Motor neuron (in vitro differentiated cells): ENCODE measurements at places on chromosomes 7 and 10. TPM values are rescaled to one million over a fixed set of nuclear protein-coding genes. Genes with fewer than 3 reads are reported as not detected.
A peak's percentile ranks its signal among the peaks of the same experiment; 100 is the strongest.

GRCh38 chr7:39069031-39069430 is 91.3 kb downstream of the POU6F2 start:
- ATAC-seq, result no peak

DNA sequence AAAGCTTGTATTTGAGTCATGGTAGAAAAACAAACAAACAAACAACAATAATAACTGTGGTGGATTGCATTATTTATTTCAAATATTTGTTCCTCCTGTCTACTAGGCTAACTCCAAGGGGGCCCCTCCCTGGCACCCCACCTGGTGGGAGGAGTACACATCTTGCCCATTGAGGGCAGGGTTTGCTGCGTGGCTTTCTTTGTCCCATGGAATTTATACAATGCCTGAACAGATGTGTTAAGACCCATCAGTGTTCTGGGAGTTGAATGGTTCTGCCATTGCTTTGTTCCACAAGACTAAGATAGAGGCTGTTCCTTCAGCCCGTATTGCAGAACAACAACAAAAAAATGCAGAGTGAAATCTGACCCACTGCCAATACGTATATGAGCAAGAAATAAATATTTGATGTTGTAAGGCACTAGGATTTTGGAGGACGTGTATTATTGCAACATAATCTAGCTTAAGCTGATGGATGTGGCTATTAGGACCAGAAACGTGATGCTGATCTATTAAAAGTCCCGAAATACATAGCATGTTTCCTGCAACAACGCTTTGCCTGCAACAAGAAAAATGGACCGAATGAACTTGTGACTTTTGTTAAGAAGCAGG is 119.1 kb upstream of the JCAD start:
- peak; percentile 24 for ATAC-seq

DNA sequence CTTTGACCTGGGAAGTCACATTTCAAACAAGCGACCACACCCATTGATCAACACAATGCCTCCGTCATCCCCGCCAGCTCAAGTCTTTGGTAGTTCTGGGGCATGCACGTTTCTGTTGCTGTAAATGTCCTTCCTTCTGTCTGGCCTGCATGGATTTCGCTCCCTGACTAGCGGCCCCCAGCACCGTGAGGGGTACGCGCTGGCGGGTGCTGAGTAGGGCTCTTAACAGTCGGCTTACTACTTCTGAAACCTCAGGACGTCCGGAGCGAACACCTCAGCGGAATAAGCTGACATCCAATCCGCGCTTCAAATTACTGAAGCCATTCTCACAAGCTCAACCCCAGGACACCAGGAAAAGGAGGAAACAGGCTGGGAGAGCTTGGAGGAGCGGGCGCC is 505 bp downstream of the NUDCD3 start:
- ATAC-seq, result peak; percentile 5

TMEM196 gene
- total RNA-seq, result 14.4 and 15.5 TPM in 2 replicates

DNA sequence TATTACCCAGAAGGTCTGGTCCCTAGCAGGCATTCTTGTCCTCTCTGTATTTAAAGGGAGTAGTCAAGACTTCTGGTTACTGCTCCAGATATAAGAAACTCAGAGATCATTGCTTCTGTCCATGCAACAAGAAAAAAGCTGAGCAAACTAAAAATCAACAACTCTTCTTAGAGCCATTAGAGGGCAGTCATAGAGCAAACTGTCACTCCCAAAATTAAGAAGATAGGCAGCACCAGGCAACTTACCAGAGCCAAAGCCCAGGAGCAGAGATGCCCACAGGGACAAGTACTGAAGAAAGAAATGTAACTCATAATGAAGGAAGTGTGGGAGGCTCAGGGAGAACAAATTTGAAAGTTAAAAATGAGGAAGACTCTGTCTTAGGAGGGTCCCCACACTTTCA is 472.9 kb upstream of the COBL start:
- no peak for ATAC-seq

HOXA13 gene
- total RNA-seq, result not detected in 2 replicates

- ATAC-seq, result no peak
Measured at GRCh38 chr7:7550663-7551062, 15.0 kb upstream of the COL28A1 start.

ITPRID1 gene
- 0.97 and 1.1 TPM in 2 replicates for total RNA-seq

MMRN2 gene
- 24.6 and 26.6 TPM in 2 replicates for total RNA-seq

- no peak for ATAC-seq
Measured at GRCh38 chr10:79116368-79116767, 47.6 kb downstream of the ZMIZ1 start.

- ATAC-seq, result peak; percentile 79
Measured at GRCh38 chr10:121710207-121710606, 112.0 kb upstream of the FGFR2 start.

DNA sequence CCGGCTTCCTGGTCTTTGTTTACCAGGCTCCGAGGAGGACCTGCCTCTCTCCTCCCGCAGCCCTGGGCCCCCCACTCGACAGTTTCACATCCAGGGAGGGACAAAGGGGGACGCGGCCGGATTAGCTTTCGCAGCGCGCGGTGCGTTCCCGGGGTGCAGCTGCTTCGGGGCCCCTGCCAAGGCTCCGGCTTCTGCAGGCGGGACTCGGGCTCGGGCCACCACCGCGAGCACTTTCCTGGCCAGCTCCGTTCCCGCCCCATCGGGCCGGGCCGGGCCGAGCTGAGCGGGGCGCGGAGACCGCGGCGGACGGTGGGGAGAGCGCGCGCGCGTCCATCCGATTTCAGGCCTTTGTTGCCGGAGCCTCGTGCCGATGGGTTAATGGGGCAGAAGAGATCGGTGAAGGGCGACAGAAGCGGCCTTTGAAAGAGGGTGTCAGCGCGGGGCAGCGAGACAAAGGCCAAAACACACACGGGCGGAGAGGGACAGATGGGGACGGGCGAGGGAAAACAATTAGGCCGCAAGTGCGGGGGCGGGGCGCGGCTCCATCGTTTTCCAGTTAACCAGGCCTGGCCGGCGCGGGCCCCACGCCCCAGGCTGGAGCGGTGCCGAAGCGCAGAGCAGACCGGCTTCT is 8.5 kb upstream of the UNCX start:
- ATAC-seq, result peak; percentile 93

GRCh38 chr10:1114719-1115606 is 58.8 kb downstream of the WDR37 start:
- ATAC-seq, result no peak

GRCh38 chr7:151780631-151781030 is 96.3 kb downstream of the PRKAG2 start:
- ATAC-seq, result no peak

SUFU gene
- total RNA-seq, result 5.1 and 5.6 TPM in 2 replicates

- ATAC-seq, result no peak
Measured at GRCh38 chr10:31581741-31582323, 262.8 kb downstream of the ZEB1 start.

DNA sequence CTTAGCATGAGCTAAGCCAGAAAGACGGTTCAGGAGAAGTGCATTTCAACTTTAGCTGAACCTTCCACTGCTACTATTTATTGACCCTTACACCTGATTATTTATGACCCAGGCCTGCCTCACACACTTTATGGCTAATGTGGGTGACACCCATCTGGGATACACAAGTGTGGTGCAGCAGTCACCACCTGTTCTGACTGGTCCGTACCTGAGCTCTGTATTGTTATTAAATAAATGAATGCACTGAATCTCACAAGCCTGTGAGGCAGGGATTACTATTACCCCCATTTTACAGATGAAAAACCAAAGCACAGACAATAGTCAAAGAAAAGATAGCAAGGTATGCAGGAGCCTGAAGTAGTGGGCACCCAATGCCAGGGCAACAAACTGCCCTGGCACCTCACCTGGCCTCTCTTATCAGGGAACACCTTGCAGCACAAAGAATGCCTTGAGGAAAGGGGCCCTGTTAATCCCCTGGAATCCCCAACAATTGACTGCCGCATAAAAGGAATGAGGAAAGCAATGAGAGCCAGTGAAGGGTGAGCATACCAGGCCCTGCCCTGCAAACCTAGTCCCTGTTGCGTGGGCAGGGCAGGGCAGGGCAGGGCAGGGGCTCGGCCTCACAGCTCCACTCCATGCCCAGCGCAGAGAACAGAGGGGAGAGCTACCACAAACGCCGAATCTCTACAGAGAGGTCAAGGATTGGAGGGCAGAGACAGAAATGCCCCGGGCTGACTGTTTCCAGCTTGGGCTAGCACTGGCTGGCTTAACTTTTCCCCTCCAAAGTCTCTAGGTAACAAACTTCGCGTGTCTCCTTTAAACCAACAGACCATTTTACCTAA is 1.3 kb downstream of the ANXA11 start:
- ATAC-seq, result no peak

DNA sequence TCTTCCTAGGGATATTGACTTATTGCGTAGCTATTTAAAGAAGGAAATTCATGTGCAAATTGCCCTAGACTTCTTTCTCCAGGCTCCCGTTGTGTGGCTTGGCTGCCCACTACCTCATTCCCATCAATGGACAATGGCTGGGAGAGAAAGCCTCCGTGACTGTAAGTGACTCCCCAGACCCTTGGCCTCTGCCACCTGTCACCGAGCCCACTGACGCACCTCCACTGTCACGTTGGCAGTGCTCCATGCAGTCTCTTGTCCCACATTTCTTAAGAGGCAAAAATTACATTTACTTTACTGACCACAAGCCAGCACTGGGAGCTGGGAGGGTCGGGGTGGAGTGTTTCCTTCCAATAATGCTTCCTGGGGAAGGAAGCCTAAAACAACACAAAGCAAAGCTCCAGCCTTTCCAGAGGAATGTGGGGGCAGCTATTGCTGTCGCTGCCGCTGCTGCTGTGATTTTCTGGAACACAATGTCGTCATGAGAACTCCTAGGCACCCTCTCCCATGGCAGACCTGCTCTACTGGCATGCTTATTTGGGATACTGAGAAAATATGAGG is 89.7 kb upstream of the STEAP1B start:
- peak; percentile 58 for ATAC-seq

TRIM50 gene
- 0.47 and 0.78 TPM in 2 replicates for total RNA-seq

DNA sequence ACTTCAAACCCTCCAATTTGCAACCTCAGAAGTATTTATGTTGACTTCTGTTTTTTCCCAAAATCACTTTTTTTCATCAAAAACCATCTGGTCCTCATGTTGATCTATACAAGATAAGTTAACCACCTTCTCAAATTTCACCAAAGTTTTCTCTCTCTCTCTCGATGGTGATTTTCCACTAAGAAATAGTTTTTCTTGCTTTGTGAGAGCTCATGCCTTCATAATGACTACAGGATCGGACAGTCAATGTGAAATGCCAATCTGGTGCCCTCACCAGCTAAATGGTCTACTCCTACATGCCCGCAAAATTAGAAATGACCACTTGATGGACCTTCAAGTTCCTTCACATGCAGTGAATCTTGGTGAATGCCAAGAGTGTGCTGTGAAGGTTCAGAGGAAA is 40.4 kb downstream of the CNNM1 start:
- ATAC-seq, result no peak

POLL gene
- 15.7 and 16.1 TPM in 2 replicates for total RNA-seq

DNA2 gene
- 17.3 and 19.5 TPM in 2 replicates for total RNA-seq

- ATAC-seq, result no peak
Measured at GRCh38 chr10:1992930-1993329, 255.6 kb upstream of the ADARB2 start.
